ENCODE measurements at places on chromosomes 6 and 20.

DNA sequence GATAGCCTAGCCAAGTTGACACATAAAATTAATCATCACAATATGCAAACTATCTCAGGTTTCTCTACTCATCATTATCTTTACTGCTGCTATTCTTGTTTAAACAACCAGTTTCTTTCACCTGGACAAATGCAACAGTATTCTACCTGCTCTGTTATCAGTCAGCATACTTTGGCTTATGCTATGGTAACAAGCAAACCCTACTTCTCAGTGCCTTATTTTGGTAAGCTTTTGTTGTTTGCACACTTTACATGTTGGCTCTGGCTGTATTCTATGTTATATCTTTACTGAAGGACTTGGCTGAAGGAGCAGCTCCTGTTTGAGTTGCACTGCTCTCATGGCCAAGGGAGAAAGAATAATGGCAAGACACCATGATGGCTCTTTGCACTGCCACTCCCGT, 463.1 kb downstream of the EPM2A start:
- no peak for DNase-seq

DNA sequence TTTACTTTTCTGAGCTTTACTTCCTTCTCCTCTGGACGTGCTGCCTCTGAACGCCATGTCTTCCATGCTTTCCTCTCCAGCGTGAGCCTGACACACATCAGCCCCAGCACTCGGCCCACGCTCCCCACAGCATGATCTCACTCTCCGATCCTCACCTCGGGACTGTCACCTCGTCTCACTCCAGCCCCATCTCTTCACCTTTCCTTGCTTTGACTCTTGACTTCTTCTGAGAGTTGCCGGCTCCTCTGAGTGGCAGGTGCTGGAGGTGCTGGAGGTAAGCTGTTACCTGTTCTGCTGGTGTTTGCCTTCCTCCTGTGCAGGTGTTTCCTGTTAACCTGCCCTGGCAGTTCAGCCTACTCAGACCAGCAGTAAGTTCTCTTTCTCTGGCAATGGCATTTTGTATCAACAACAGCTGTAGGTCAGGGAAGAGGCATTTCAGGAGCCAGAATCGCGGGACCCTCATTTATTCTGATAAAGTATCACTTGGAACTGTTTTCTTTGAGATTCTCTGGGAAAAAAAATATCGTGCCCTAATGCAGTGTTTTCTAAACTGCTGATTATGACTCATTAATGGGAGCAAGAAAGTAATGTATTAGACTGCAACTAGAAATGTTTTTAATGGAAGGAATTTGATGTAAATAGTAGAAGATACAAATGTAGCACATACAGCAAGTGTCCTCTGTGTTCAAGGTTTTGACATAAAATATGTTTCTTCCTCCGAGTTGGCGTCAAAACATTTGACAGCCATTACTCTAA, 106.5 kb downstream of the ARID1B start:
- peak; percentile 35 for DNase-seq

DNA sequence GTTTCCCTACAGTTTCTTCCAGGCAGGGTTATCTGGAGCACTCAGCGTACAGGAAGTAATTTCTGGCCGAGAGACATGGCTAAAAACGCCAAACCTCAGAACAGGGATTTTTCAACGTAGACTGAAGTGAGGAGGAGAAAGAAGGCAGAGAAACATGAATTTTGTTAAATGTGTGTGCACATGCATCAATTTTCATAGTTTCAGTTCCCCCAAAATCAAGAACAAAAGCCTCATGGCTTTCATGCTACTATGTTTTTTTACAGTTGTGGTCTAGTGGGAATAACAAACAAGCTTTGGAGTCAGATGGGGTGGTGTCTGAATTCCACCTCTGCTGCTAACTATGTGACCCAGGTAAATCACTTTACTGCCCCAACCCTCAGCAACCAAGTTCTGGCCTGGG, 4.9 kb downstream of the TOMM34 start:
- DNase-seq, result no peak

DNA sequence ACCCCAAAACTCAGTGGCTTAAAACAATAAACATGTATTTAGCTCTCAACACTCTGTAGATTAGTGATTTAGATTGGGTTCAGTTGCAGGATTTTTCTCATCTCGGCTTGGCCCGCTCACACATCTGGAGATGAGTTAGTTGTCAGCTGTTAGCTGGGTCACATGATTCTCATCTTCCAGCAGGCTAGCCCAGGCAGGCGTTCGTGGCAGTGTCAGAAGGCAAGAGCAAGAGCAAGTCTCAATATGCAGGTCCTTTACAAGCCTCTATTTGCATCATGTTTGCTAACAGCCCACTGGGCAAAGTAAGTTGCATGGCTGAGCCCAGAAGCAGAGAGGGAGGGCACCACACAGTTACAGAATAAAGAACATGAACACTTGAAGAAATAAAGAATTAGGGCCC, 83.6 kb upstream of the MYLIP start:
- DNase-seq, result no peak

DNA sequence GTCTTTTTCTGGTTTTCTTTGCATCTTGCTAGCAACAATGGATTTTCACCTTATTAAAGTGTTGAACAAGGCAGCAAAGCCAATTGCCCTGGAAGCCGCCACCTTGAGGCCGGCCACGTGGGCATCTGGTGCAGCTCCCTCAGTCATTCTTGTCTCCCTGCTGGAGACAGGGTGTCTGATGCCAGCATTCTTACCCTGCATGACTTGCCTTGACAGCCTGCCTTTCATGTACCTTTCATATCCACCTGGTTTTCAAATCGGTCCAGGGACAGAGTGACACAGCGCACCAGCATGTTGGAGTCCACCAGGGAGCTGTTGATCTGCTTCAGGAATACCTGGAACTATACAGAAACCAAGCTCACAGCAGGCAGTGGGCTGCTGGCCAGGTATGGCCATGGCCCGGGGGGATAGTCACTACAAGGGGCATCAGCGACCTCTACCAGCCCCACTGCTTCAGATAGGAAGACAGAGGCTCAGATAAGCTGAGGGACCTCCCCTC, 49.8 kb downstream of the MYH7B start:
- DNase-seq, result no peak

GRCh38 chr6:168264593-168265335, 54.8 kb downstream of the DACT2 start:
- DNase-seq, result no peak

GRCh38 chr6:101114703-101115102, 233.6 kb upstream of the ASCC3 start:
- DNase-seq, result no peak

DNA sequence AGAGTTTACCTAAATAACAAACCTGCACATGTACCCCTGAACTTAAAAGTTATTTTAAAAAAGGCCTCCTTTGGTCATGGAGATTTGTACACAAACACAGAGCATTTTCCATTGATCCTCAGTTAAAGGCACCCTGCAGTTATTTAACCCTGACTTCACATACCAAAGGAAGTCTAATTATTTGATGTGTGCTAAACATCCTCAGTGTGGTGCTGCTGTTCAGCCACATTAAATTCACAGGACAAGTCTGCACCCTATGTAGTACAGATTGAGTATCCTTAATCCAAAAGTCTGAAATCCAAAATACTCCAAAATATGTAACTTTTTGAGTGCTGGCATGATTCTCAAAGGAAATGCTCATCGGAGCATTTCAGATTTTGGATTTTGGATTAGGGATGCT, 21.4 kb downstream of the KCNQ5 start:
- no peak for DNase-seq

DNA sequence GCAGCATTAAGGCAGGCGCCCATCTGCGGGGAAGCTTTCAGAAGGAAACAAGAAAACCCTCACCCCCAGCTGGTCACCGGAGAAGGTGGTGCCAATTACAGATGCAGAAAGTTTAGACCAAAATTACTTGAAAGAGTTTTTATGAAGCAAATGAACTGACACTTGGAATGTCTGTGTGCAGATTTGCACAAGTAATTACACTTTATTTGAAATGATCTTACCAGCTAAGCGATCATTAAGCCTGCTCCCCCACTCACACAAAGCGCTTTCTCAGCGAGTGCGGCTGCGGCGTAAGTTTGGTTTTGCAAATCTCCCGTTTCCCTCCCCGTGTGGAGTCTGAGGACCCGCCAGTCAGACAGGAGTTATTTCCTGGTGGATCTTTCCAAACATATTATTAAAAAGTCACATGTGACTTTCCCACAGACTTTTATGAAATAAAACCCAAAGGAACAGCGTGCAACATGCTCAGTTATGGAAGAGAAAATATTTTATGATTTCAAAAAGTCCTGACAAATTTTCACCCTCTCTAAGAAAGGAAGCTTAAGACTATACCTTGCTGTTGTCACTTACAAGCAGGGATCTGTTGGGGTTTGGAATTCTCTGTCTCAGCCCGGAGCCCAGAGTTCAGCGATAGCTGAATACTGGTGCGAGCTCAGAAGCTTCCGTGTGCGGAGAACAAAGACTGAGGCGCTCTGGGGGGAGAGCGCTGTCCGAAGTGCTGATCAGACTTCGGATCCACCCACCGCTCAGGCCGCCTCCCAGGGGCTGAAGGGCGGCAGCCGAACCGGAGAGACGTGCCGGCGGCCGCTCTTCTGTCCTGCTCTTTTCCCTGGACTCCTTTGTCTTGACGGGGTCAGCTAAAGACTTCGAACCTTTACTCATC, 2.7 kb upstream of the MYT1 start:
- peak; percentile 8 for DNase-seq

DNA sequence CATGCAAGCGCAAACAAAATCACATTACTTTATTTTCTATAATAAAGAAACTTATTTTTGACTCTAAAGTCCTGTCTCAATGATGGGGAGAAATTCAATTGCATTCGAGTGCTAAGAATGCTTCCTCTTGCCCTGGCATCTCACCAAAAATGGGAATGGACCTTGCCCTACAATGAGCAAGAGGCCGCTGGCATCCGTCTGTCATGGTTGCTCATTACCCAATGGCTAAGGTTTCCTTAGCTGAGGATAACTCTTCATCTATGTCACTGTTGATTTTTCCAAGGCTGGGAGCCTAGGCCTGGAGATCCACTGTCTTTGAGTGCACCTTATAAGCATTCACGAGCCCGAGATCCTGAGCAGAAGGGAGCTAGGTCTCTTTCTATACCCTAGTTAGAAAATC, 471.3 kb upstream of the NRSN1 start:
- DNase-seq, result no peak

GRCh38 chr6:34247481-34248197, 1.2 kb downstream of the SMIM29 start:
- no peak for DNase-seq

- no peak for DNase-seq
Observed at GRCh38 chr20:31860390-31861134, 9.8 kb downstream of the DUSP15 start.

- no peak for DNase-seq
Observed at GRCh38 chr6:105199711-105200110, 19.9 kb upstream of the POPDC3 start.

GRCh38 chr6:1364791-1365190, 24.6 kb upstream of the FOXF2 start:
- DNase-seq, result no peak

- DNase-seq, result no peak
Observed at GRCh38 chr6:168999392-168999791, 254.3 kb downstream of the THBS2 start.

GRCh38 chr6:35698858-35699257, 10.1 kb upstream of the FKBP5 start:
- no peak for DNase-seq

DNA sequence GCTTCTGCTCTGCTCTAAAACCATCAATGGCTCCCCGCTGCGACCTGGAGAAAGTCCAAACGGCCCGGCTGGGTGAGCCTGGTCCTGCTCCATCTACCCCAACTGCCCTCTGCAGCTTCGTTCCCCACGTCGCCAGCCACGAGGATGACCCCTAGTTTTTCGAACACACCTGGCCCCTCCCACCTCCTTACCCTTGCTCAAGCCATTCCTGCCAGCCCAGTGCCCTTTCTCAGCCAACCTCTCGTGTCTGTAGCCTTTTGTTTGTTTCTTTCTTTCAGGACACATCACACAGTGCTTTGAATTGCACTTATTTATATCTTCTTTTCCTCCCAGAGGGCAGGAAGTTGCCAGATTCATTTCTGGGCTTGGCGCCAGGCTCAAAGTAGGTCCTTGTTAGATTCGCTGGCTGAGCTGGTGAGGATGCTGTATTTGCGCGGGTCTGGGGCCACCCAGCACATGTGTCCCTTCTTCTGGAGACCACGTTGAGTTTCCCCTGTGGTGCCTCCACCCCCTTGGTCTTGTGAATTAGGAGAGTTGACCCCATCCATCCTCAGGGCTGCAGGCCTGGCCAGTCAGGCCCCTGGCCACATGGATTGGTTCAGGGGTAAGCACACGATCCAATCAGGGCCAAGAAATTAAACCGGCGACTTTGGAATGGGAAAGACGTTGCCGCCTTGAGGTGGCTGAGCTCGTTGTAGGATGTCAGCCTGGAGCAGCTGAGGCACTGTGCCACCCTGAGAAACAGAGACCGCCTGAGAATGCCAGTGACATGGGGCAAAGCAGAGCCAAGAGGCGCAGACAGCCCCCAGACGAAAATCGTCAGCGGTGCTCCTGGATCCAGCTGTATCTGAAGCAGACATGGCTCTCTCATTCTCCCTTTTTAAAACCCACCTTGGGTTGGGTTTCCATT, 156.0 kb downstream of the CEBPB start:
- no peak for DNase-seq

DNA sequence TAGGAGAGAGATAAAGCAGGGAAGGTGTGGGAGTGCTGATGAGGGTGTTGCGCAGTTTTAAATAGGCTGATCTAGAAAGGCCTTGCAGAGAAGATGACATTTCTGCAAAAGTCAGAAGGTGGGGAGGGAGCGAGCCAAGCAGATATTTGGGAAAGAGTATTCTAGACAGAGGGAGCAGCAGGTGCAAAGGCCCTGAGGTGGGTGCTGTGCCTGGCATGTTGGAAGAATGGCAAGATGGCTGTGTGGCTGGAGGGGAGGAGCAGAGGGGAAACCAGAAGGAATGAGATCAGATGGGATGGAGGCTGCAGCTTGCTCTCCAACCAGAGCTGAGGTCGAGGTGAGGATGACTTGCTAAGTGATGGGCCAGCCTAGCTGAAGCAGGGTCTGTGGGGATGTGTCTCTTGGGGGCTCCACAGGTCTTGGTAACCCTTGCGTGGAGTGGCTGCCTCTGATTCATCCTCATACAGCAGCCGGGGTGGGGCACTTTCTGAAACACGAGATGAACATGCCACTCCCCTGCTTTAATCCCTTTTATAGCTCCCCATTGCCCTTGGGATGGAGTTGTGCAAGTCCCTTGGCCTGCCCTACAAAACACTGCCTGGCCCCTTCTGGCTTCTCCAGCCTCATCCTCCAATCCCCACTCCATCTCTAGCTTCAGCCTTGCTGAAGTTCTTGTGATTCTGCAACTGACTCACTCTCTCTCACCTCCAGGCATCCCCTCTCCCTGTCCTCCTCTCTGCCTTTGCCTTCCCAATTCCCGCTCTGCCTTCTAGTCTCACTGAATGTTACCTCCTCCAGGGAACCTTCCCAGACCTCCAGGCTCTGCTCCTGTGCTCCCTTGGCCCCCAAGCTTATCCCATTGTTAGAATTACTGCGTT, 94.1 kb downstream of the CDH22 start:
- DNase-seq, result no peak

DNA sequence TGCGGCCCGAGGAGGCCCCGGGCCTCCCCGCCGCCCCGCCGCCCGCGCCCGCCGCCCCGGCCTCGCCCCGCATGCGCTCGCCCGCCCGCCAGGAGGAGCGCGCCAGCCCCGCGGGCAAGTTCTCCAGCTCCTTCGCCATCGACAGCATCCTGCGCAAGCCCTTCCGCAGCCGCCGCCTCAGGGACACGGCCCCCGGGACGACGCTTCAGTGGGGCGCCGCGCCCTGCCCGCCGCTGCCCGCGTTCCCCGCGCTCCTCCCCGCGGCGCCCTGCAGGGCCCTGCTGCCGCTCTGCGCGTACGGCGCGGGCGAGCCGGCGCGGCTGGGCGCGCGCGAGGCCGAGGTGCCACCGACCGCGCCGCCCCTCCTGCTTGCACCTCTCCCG, 1.5 kb downstream of the FOXQ1 start:
- DNase-seq, result no peak

All from CD4-positive, alpha-beta T cell treated with Interleukin-1 beta for 1 hour (primary cell).